Dermis microvascular lymphatic vessel endothelial cell (primary cell): ENCODE measurements at places on chromosomes 1 and 21. TPM values are rescaled to one million over a fixed set of nuclear protein-coding genes. Genes with fewer than 3 reads are reported as not detected.

- no peak for DNase-seq
Measured at GRCh38 chr21:32779983-32780382, 8.4 kb upstream of the PAXBP1 start.

CDK18 gene
- total RNA-seq = 0.25 and 0.39 TPM in 2 replicates

C21orf58 gene
- 2.0 and 3.3 TPM in 2 replicates for total RNA-seq

DNA sequence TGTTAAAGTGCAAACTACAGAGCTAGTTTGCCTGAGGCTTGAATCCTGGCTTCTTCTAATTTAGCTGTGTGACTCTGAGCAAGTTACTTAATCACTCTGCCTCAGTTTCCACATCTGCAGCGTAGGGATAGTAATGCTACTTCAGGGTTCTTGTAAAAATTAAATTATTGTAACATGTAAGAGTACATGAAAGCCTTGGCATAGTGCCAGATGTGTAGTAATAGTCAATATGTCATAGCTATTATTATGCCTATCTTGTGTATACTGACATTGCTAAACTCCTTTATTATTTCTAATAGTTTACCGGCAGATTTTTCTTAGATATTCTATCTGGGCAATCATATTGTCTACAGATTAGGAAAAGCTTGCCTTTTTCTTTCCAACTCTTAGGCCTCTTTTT is 6.8 kb upstream of the TADA1 start:
- DNase-seq = no peak

GRCh38 chr1:184036517-184036949 is 995 bp downstream of the COLGALT2 start:
- peak; percentile 10 for DNase-seq

XKR8 gene
- 5.0 and 7.0 TPM in 2 replicates for total RNA-seq

DNA sequence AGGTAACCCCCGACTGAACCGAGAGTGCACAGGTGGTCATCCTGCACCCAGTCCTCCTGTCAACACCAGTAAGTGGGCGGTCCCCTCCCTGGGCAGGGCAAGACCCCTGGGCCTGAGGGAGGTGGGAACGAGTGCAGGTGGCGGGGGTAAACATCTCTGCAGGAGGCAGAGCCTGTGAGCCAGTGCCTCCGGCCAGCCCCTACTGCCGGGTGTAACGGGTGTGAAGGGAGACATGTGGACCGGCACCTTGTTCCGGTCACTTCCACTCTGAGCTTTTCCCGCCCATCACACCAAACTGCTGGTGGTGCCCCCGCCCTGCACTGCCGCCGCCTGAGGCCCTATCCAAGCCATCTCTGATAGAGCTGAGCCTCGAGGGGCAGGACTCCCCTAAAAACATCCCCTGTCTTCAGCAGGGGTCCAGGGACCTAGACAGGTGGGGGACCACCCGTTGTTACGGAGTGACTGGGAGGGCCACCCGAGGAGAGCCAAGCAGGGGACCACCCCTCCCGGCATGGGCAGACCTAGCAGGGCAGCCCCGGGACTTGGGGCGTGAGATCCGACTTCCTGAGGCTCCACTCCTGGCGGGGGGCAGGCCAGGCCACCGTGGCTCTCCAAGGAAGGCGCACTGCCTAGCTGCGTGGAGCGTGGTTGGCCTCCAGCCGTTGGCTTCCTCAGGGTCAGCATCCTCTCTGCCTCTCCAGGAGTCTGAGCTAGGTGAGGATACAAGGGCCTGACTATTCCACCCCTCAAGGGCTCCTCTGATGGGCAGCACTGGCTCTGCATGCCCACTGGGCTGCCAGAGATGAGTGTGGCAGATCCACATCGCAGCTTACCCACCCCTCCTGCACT is 43.8 kb upstream of the LBR start:
- no peak for DNase-seq

DNA sequence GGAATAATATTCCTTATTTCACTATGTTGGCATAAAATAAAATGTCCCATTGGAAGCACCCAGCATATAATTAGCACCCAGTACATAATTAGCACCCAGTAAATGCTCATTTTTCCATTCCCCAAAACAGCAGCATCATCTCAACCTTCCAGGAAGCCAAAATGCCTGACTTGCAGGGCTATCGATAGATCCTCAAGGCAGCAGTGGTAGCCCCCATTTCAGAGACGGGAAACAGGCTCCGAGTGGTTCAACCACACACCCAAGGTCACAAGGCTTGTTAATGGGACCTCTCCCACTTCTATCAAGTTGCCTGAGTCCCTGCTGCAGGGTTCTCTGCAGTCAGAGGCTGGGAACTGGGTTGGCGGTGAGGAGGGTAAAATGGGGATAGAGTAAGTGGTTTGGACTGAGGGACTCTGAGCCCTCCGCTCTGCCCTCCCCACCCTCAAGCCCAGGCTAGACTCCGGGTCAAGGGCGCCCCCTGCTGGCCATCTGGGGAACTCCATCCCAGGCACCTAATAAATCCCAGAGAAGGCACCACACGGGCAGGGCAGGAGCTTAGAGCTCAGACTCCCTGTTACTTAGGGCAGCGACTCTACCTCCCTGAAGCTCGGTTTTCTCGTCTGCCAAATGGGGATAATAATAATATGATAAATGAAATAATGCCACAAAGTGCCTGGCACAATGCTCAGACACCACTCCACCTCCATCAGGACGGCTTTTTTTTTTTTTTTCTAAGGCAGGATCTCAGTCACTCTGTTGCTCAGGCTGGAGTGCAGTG is 21.9 kb upstream of the LAPTM5 start:
- DNase-seq = peak; percentile 73

TSPAN2 gene
- 1.3 and 5.9 TPM in 2 replicates for total RNA-seq

GRCh38 chr1:112319371-112320040 is 76.5 kb upstream of the CTTNBP2NL start:
- no peak for DNase-seq

- no peak for DNase-seq
Measured at GRCh38 chr1:213276236-213276635, 225.2 kb downstream of the RPS6KC1 start.
